ENCODE measurements at places on chromosomes 13 and 19.
A peak's percentile ranks its signal among the peaks of the same experiment; 100 is the strongest.

- DNase-seq = no peak
Observed at GRCh38 chr13:77928909-77929308, 10.3 kb upstream of the EDNRB start.

- DNase-seq = no peak
Observed at GRCh38 chr19:40445780-40446262, 1.7 kb upstream of the SERTAD3 start.

DNA sequence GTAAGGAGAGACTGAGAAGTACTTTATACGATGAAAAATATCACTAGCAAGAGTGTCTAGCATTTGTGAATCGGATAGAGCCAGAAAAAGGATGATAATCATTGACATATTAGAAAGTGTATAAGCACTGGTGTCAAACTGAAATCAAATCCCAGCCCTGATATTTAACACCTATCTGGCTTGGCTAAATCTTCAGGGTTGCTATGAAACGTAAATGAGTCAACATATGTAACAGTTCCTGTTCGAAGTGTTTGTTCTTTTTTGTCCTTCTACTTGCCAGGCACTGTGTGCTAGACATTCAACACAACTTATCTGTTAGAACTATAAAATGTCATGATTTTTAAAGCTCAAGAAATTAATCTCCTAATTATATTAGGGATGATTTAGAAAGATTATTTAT, 40.8 kb downstream of the SERPINE3 start:
- DNase-seq = no peak

- DNase-seq = no peak
Observed at GRCh38 chr13:65063753-65064152, 2166.4 kb downstream of the PCDH9 start.

GRCh38 chr13:85332615-85333014, 466.6 kb downstream of the SLITRK6 start:
- no peak for DNase-seq

GRCh38 chr19:7515110-7515644, 726 bp upstream of the ZNF358 start:
- DNase-seq = no peak

DNA sequence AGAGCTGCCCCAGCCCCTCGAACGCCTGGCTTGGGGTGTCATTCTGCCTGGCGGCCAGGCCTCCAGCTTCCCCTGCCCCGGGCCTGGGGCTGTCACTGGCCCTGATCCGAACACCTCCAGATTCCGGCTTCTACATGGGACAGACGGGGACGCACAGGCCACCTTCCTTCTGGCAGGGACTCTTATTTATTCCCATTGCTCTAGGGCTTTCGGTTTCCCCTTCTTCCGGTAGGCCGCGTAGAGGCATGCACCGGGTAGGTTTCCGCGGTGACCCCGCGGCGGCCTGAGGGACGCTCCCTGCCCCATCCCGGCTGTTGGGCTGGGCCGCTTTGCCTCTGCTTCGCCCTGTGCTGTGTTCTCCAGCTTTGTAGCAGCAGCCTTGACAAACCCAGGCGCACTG, 28.2 kb downstream of the CERS1 start:
- no peak for DNase-seq

- DNase-seq = no peak
Observed at GRCh38 chr13:69213396-69213795, 894.2 kb upstream of the ATXN8OS start.

- no peak for DNase-seq
Observed at GRCh38 chr19:4717191-4717965, 6.3 kb downstream of the DPP9 start.

GRCh38 chr19:4229179-4229931, at the start of gene EBI3:
EBI3 (plus strand) TSS chr19:4229523; CDS start chr19:4229551, 28 bp downstream.
- DNase-seq = peak; percentile 72

DNA sequence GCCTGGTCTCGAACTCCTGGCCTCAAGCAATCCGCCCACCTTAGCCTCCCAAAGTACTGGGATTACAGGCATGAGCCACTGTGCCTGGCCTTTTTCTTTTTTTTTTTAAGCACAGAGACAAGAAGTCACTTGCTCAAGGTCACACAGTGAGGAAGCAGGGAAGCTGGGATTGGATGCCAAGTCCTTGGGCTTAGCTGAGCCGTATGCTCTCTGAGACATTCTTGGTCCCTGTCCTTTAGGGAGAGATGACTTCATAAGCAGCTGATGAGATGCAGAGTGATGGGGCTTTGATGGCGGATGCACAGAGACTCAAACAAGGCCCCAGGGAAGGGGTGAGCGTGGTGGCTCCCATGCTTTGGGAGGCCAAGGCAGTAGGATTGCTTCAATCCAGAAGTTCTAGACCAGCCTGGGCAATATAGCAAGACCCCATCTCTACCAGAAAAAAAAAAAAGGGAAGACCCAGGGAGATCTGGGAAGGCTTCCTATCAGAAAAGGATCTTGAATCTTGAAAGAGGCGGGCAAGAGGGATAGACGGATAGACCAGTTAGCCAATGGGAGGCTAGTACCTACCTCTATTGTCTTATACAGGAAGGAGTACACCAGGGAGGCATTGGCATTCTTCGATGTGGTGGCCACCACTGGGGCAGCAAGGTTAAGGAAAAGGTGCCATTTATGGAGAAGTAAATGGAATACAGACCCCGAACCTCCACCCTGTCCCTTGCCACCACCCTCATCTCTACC, 3.9 kb downstream of the AP1M2 start:
- DNase-seq = no peak

DNA sequence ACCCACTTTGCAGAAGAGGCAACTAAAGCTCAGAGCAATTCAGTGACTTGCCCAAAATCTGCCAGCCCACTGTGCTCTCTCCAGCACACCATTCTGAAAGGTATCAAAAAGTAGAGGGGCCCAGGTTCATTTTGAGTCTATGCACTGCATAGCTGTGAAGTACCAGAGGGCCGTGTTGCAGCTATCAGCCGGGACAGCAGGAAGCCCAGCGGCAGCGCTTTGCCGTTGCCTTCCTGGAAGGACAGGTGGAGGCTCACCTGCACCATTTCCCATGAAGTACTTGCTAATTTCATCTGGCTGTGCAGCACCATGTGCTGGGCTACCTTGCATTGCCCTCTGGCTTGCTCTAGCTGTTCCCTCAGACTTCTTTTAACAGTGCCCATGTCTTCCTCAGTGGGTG, 2.7 kb upstream of the SERPINE3 start:
- no peak for DNase-seq

DNA sequence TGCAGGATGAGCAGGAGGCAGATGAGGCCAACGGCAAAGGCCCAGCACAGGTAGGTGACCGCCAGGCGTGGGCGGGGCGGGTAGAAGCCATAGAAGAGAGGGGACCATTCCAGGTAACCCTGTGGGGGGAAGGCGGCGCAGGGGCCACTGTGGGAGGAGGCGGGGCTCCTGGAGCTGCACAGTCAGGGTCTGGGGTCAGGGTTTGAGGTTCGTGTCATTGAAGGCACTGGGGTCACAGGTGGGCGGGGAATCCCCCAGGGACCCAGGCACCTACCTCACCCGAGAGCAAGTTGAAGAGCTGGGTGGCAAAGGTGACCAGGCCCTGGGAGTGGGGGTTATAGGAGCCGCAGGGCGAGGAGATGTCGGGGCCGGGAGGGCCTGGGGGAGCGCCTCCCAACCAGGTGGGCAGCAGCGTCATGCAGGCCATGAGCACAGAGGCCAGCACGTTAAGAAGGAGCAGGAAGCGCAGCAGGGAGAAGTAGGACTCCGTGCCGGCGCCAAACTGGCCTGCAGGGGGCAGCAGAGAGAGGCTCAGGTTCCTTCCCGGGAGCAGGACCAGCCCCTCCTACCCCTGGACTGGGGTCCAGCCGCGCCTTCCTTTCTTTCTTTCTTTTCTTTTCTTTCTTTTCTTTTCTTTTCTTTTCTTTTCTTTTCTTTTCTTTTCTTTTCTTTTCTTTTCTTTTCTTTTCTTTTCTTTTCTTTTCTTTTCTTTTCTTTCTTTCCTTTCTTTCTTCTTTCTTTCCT, 4.6 kb downstream of the TMC4 start:
- DNase-seq = peak; percentile 89

DNA sequence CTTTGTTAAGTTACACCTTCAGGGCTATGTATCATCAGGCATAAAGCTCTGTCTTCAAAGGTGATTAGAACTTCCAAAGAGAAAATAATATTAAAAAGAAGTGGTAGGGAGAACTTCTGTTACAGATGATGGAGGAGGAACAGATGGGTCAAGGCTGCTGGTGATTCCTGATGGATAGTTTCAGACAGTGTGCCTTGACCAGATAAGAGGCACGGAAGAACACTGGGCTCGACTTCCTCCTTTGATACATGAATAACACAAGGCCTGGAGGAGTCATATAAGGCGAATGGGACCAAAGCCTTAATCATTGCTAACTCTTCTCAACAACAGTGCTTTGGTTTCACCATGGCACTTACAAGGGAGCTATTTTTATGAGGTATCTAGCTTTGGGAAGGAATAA, 128.1 kb upstream of the RXFP2 start:
- no peak for DNase-seq

GRCh38 chr19:10568062-10568825, 535 bp downstream of the CDKN2D start:
- peak; percentile 73 for DNase-seq

GRCh38 chr13:114151565-114152284, 19.3 kb upstream of the RASA3 start:
- peak; percentile 69 for DNase-seq

DNA sequence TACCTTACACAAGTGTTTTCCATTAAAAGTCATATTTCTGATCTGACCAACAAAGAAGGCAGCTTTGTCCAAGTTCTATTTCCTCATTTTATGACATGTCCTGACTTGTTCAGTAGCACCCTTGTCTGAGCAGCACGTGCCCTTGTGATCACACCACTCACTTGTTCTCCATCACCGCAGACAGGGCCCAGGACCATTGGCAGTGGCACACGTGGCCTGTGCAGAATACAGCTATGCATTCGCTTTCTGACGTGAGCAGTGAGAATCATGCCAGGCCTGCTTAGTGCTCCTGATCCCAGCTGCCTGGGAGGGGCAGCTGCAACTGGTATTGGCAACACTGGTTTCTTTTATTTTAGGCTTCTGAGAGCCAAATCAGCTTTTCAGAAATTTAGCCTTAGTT, 134.2 kb downstream of the FRY start:
- no peak for DNase-seq

- no peak for DNase-seq
Observed at GRCh38 chr19:43332058-43332922, 21.2 kb upstream of the CD177 start.

DNA sequence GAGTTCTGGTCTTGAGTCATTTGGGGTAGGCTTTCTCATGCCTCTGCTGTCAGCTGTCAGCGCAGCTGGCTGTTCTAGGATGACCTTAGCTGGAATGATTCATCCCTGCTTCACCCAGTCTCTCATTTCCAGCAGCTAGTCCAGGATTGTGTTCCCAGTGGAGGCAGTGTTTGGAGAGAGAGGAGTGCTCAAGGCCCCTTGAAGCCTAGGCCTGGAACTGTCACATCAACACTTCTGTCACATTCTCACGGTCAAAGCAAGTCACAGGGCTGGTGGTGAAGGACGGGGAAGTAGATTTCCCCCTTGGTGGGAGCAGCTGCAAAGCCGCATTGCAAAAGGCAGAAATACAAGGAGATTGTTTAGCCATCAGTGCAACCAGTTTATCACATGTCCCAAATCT, 15.2 kb downstream of the TPT1 start:
- no peak for DNase-seq

GRCh38 chr19:39031368-39032062, 834 bp downstream of the FBXO27 start:
- peak; percentile 82 for DNase-seq

- no peak for DNase-seq
Observed at GRCh38 chr19:1231729-1232637, 5.8 kb downstream of the CBARP start.

- no peak for DNase-seq
Observed at GRCh38 chr19:42442833-42443232, at the start of gene CXCL17. CXCL17 (minus strand) TSS chr19:42442946; CDS start chr19:42442832, 114 bp downstream.

- DNase-seq = no peak
Observed at GRCh38 chr13:106768991-106769390, 201.1 kb upstream of the ARGLU1 start.

DNA sequence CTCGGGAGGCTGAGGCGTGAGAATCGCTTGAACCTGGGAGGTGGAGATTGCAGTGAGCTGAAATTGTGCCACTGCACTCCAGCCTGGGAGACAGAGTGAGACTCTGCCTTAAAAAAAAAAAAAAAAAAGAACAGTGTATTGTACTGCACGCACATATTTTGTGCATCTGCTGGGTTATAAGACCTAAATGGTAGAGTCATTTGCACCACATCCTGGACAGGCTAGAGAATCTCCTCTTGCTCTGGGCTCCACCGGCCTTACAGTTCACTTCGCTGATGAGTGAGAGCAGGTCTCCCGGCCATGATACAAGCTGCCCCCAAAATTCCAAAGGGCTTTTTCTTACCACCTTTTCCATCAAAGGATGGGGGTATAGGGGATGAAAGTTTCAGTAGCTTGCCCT, 7.2 kb upstream of the SAE1 start:
- no peak for DNase-seq

- no peak for DNase-seq
Observed at GRCh38 chr13:100075700-100076587, 12.9 kb upstream of the PCCA start.

DNA sequence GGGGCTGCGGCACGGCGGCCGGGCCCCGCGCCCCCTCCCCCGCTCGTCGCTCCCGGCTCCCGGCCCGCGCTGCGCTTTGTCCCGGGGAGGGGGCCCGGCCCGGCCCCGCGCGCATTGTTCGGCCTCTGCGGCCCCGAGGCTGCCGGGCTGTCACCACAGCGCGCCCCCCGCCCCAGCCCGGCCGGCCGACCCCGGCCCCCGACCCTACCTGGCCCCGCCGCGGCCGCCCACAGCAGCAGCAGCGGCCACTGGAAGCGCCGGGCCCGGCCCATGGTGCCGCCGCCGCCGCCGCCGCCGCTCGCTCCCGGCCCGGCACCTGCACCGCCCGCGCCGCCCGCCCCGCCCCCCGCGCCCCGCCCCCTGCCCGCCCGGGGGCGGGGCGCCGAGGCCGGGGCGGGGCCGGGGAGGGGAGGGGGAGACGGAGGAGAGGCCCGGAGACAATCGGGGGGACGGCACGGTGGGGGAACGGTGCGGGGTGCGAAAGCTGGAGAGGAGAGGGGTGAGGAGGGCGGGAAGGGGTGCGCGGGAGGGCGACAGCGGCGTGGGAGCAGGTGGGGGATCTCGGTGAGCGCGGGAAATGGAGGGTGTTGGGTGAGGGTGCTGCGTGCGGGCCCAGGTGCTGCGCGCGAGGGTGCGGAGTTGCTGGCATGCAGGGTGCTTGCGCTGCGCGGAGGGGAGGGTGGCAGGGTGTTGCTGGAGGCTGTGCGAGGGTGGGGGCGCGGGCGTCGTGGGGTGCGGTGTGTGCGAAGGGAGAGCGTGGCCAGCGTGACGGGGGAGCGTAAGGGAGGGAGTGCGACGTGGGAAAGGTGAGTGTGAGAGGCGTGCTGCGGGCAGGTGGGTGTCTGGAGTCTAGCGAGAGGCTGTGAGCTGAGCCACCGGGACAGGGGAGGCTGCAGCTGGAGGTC, at the start of gene CADM4:
CADM4 (minus strand) TSS at position 332 of the 905 bp plus-strand sequence; CDS start at position 272, 60 bp downstream.
- peak; percentile 28 for DNase-seq
